Mucosa of descending colon (tissue), 3 donors: ENCODE measurements at places on chromosomes 11 and 22.

- DNase-seq = no peak
Measured at GRCh38 chr11:66559142-66559865, 9.1 kb downstream of the CTSF start.

DNA sequence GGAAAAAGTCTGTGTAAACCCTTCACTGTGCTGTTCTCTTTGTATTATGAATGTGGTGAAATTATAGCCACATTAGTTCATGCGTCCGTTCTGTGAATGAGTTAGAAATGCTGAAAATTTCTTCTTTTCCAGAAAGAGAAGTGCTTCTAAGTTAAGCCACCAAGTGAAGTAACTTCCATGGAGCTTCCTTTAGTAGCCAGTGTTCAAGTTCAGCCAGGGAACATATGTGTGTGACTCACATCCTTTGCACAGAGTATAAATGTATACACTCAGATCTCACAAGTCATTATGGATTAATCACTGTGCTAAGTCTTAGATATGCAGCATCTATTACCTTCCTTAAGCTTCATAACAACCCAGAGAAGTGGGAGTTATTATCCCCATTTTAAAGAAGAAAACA, 3.1 kb upstream of the MMP8 start:
- no peak for DNase-seq

DNA sequence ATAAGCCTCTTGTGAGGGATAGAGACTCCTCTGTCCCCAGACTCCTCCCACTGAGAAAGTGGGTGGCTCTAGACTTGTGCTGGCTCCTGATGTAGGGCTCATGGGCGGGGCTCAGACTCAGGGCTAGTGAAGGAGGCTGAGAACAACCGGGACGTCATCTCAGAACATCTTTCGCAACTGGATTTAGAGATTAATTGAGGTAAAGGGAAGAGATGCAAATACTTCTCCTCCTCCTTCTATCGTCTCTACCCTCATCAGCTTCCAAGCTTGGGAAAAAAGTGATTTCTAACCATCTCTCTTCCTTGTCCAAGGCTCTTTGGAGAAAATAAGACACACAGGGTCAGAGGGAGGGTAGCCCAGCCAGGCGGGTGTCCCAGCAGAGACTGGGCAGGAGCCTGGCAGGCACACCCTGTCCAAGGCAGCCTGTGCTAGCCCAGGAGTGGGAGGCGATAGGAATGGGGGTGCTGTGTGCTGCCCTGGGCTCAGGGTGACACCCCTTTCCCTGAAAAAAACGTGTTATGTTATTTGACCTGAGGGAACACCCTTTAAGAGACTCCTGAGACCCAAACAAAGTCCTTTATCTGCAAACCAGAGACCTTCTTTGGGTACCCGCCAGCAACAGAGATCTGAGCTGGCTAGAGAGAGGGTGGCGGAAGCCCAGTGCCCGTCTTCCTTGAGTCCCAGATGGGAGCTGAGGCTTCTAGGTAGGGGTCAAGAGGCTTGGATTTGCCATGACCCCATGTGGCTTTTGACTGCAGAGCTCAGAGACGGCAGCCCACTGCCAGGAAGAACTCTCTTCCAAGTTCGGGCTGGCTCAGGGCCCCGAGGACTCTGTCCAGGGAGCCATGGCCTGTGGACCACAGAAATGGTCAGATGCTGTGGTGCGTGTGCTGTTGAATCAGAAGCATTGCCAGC, 160.9 kb downstream of the ADAMTS15 start:
- peak; percentile 66 for DNase-seq

DNA sequence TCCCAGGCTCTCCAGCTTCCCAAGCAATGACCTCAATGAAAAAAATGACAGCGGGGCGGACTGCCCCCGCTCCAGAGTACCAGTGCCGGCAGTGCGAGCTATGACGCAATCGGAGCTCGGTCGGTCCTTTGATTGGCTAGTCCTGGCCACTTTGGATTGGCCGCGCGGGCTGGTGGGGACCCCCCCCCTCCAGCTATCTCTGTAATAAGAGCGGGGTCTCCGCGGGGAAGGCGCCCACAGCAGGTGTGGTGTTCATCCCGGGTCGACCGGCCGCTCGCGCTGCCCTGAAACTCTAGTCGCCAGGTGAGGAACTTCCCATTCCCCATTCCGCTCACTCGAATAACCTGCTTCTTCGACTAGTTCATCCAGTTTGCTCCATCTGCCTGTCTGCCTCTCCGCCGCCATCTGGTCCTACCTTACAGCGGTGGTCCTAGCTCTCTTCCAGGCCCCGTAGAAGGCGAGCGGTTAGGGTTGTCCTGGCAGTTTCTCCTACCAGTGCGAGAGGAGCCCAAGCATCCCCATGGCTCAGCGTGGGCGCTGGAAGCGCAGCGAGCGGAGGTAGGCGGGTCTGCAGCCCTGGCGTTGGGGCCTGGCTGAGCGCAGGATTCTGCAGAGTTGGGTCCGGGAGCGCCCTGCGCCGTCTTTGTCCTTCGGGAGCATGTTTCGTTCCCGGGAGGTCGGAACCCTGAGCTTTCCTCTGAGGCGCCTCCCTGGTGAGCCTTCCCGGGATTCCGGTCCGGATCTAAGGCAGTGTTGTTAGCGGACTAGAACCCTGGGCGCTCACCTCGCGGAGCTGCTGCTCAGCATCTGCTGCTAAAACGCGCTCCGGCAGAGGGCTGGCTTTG, at the start of gene CALCB:
Gene CALCB, plus strand, starts transcription at position 233 of the 845 bp plus-strand sequence. CDS start 1,126 bp downstream, outside the sequence.
- peak; percentile 6 for DNase-seq

DNA sequence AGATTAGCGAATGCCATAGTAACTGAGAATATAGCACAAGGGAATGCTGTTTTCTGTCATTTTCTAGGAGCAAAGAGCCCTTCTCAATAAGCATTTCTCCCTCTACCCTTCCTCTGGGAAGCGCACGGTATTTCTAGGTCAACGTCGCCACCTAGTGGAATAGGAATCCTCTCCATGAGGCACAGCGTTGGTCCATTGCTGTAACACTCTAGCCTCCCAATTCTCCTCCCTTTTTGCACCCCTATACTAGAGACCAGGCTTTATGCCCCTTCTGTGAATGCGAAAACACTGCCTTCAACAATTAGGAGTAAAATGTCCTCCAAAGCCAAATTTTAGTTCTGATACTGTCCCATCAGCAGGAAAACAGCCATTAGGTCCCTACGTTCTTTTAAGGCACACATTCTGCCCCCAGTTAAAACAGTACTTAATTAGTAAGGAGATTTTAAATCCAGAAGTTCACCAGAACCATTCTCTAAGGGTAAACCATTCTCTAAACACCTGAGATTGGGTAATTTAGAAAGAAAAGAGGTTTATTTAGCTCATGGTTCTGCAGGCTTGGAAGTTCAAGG, 12.8 kb upstream of the HYLS1 start:
- no peak for DNase-seq

GRCh38 chr11:74157169-74157568, 13.6 kb downstream of the C2CD3 start:
- DNase-seq = no peak

GRCh38 chr22:40791241-40791640, 27.9 kb downstream of the SLC25A17 start:
- DNase-seq = no peak
